ENCODE measurements at places on chromosomes 5 and 9.

DNA sequence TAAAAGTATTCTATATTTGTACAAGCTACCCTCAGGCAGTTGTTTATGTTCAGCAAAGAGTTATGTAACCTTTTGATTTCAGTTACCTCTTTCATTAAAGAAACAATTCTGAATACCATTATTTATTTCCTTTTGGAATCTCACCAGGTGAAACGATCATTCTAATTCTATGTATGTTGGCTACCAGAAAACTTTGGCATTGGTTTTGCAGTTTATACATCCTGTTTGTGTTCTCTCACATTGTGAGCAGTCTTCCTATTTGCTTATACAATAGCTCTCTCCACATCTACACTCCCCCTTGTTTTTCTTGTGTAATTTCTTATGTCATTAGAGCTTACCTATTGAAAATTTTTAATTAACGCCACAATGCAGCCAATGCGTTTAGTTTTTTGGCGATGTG is 276.0 kb upstream of the MPDZ start:
- DNase-seq: no peak

DNA sequence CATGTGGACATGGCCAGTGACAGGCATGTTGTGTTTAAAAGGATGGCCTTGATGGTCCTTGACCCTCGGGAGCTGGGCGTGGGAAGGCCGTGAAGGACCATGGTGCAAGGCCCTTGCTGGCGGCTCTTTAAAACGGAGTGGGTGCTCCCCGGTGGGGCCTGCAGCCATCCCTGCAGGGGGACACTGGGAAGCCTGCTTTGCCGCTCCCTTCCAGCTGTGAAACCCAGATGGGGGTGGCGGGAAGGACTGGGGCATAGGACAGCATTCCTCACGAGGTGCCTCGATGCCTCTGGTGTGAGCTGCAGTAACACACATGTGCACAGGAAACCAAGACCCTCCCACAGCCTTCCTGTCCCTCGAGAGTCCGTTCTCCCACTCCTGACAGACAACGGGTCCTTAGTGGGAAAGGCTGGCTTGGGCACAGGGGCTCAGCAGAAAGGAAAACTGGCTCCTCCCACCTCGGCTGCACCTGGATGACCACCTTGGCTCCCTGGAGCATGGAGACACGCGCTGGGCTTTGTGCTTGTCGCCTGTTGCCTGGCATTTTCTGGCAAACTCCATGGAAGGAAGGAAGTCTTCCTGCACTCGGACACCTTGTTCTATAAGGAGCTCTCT is 30.3 kb upstream of the IRX4 start:
- no peak for DNase-seq

- no peak for DNase-seq
Observed at GRCh38 chr9:6428940-6429889, 16.2 kb downstream of the UHRF2 start.

- no peak for DNase-seq
Observed at GRCh38 chr9:117574099-117574498, 130.1 kb upstream of the TLR4 start.

DNA sequence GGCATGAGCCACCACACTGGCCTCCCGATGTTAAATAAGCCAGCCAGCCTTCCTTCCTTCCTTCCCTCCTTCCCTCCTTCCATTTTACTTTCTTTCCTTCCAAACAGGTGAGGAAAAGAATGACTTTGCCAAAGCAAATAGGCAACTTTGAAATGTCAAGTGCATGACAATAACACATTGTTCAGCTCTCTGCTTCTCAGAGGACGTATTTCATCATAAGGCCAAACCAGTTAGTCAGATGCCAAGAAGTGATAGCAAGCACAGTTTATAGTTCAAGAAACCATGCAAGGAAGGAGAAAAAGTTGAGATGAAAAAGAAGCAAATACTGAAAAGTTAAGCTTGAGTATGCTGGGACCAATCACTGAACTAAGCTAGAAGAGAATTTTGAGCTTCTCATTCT is 29.5 kb downstream of the POU4F3 start:
- no peak for DNase-seq

- DNase-seq: no peak
Observed at GRCh38 chr9:81245254-81245956, 443.9 kb downstream of the TLE1 start.
